ENCODE measurements at places on chromosomes 5 and 9.
A peak's percentile ranks its signal among the peaks of the same experiment; 100 is the strongest.

DNA sequence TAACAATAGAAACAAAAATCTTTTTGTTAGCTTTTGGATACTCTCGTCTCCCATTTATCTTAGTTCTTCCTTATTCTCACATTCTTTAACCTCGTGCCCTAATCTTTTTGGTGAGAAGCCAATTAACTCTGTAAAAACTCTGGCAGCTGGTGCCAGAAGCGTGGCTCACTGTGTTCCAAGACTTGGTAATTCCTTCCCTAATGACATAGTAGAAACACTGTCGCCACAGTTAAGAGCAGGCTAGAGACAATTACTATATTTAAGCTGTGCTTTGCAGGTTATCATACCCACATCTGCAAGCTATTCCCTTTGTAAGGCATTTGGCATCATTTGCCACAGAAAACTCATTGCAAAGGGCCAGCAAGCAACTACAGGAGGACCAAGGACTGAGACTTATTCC, 160.9 kb upstream of the PIK3R1 start:
- no peak for DNase-seq

GRCh38 chr5:127042593-127042992, 12.2 kb upstream of the MARCHF3 start:
- no peak for DNase-seq

DNA sequence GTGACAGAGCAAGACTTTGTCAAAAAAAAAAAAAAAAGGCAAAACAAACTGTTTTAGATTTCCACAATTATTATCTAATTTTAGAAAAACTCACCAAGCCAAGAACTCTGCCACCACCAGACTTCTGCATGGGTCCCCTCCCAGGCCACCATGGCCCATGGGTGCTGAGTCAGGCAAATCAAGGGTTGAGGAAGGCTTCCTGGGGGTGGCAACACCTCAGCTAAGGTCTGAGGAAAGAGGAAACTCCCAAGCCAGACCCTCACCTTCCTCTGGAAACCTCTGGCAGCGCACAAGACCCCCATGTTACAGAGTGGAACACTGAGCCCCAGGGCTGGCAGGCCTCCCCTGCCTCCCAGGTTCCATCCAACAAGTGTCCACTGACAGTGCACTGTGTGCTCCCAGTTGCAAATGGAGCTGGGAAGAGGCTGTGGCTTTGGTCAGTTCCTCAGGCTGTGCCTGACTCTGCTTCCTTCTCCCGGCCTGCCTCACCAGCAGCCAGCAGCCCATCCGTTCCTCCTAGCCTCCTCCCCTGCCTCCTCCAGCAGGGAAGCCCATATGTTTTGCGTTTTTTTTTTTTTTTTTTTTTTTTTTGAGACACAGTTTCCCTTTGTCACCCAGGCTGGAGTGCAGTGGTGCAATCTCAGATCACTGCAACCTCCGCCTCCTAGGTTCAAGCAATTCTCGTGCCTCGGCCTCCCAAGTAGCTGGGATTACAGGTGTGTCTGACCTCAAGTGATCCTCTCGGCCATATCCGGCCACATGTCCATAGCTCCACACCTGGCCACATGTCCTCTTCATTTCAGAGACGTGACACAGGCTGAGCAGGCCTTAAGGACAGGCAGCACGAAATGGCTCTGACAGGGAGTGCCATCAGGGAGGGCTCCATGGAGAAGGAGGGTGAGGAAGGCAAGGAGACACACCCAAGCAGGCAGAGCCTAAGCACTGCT, 3.5 kb upstream of the SUSD3 start:
- no peak for DNase-seq

DNA sequence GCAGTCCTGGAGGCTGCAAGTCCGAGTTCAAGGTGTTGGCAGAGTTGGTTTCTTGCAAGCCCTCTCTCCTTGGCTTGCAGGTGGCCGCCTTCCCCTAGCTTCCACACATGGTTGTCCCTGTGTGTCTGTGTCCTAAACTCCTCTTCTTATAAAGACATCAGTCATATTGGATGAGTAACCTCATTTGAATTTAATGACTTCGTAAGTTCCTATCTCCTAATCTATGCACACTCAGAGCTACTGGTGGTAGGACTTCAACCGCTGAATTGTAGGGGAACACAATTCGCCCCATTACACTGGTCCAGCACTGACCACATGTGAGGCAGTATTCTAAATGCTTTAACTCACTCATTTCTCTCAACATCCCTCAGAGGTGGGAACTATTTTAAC, 25.9 kb upstream of the ADAMTS2 start:
- DNase-seq = no peak

- DNase-seq = peak; percentile 64
Measured at GRCh38 chr9:92619601-92620300, 50.2 kb downstream of the IPPK start.

- no peak for DNase-seq
Measured at GRCh38 chr5:14445013-14445412, 136.6 kb upstream of the OTULINL start.

DNA sequence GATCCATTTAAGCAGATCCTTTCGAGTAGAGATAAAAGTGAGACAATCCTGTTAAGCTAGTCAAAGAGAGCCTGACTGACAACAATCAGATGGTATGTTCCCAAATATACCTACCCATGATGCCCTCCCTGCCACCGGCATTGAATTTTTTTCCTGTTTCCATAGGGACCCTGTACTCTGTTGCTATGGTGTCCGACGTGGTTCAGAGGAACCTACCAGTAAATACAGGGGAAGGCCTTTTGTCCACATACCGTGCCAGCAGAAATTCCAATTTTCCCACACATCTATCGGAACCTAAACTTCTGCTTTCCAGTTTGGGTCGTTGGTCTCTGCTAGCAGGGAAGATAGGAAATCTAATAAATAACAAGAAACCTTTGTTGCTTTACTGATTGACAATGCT, 64.7 kb downstream of the MEGF10 start:
- no peak for DNase-seq

DNA sequence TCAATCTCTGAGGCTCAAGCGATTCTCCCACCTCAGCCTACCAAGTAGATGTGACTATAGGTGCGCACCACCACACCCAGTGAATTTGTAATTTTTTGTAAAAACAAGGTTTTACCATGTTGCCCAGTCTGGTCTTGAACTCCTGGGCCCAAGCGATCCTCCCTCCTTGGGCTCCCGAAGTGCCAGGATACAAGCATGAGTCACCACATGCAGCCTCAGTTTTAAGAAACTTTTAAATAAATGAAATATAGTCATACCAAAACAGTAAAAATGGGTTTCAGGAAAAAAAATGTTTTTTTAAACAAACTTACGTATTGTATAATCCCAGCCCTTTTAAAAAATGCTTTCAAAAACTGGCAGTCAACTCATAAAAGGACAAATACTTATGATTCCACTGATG, 26.6 kb downstream of the FXN start:
- no peak for DNase-seq

DNA sequence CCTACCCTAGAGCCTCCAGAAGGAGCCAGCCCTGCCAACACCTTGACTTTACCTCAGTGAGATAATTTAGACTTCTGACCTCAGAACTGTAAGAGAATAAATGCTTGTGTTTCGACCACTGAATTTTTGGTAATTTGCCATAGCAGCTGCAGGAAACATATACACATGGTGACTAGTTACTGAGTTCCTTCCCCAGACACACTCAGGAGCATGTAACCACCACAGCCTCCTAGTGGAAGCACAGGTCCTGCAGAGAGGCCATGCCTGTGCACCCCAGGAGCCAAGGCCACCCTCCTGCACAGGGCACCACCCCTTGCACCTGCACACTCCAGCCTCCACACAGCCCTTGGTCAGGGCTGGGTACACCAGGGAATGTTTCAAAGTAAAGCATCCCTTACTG, 7.6 kb upstream of the CAMSAP1 start:
- DNase-seq = no peak

- DNase-seq = peak; percentile 90
Measured at GRCh38 chr9:12776513-12777055, 1.8 kb downstream of the LURAP1L start.

- DNase-seq = no peak
Measured at GRCh38 chr5:168916266-168916665, 337.1 kb upstream of the PANK3 start.

DNA sequence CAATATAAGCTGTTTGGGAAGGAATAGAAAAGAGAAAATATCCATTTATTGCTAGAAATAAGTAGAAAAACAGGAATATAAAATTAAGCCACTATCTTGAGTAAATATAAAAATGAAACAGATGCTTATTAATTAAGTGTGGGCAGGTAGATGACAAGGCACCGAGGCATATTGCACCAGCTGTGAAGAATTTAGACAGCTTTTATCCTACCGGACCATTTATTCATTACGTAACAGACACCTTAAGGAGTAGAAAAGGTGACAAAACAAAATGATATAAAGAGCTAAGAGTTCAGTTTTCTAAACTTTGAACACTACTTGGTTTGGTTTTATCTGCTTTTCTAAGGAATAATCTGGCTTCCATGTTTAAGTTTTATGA, 404.1 kb downstream of the PTPRD start:
- no peak for DNase-seq

GRCh38 chr5:143376195-143376779, 27.2 kb downstream of the NR3C1 start:
- no peak for DNase-seq

- DNase-seq = no peak
Measured at GRCh38 chr5:168848569-168848968, 269.4 kb upstream of the PANK3 start.

DNA sequence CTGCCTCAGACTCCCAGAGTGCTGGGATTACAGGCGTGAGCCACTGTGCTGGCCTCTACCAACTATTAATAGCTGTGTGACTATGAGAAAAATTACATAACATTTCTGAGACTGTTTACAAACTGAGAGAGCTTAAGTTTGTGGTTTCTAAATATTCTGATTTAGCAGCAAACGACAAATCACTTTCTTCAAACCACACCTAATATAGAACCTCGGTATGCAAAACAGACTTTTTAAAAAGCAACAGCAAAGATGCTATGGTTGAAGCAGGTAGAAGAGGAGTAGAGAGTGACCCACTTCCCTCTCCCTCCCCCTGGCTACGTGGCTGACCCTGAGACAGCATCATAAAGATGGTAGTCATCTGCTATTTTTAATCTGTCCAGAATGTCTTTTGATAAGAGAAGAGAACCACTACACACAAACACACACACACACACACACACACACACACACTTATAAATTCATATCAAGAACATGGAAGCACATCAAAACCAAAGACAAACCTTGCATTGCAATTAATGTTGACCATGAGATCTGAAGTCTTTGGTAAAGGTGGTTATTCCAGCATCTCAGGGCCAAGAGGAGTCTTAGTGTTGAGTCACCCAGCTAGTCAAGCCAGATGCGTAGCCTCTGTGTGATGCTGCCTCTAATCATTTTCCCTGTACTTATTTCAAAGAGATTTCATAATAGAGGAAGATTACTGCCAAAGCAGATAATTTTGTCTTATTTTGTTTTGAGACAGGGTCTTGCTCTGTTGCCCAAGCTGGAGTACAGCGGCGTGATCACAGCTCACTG, 58.1 kb upstream of the TMEM215 start:
- no peak for DNase-seq

DNA sequence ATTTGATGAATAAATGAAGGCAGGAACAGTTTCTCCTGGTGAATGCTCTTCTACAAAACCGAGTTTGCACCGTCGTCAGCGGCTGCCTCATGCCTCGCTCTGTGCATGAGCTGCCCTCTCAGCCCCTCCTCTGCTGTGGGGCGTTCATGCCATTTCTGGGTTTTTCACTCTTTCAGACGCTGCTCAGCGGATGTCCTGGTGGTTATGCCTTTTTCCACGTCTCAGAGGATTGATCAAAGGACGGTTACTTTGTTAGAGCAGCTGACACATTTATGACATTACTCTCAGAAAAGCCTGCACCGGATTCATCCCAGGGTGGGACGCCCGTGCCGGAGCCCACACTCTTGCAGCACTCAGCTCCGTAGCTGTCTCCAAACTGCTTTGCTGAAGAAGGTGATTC, 195.9 kb upstream of the PPP1R26 start:
- no peak for DNase-seq

DNA sequence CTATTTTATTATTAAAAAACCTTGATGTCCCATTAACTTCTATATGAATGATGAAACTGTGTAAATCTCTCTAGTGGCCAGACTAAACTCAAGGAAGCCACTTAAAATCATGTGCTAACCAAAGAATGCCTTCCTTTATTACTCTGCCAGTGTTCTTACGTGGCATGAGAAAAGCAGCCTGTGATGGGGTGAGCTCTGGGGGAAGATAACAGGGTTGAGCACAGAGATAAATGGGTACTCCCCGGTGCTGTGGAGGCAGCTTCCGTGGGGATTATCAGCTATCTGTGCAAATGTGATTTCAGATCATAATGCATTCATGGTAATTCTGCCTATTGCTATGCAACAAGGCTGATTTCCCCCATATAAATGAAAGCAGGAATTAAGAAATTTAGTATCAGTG, 181.3 kb downstream of the CAVIN4 start:
- no peak for DNase-seq

DNA sequence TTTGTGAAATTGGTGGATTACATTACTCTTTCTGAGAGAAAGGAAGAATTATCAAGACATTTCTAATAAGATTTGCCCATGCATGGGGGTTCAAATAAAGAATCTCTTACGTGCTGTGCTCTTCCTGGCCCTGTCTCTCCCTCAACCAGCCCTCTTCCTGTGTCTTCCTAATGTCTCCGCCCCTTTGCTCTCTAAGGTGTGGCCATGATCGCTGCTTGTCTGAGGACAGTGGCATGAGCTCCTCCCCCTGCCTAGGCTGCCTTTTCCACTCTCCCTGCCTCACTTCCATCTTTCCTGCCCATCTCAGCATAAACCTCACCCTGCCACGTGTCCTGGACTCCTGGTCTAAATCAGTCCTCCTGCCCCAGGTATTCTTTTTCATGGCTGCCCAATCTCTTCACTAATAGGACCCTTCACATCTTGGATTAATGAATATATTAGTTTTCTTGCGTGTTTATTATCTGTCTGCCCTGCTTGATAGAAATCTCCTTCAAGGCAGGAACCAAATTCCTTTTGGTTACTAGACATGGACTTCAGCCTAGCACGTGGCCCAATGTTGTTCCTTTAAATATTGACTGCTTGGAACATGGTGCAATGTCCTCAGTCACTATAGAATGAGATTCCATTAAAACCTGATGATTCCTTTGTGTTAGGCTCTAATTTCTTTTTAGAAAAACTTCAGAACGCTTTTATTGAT, 122.3 kb downstream of the MTRR start:
- no peak for DNase-seq

Data from coronary artery (tissue), 2 donors.